Activated CD8-positive, alpha-beta T cell treated with anti-CD3 and anti-CD28 coated beads, Interleukin-2, amount 10 ng/mL, durations not matched to agents 7 days and 5 days (primary cell): ENCODE measurements at places on chromosomes 4 and X.
A peak's percentile ranks its signal among the peaks of the same experiment; 100 is the strongest.

DNA sequence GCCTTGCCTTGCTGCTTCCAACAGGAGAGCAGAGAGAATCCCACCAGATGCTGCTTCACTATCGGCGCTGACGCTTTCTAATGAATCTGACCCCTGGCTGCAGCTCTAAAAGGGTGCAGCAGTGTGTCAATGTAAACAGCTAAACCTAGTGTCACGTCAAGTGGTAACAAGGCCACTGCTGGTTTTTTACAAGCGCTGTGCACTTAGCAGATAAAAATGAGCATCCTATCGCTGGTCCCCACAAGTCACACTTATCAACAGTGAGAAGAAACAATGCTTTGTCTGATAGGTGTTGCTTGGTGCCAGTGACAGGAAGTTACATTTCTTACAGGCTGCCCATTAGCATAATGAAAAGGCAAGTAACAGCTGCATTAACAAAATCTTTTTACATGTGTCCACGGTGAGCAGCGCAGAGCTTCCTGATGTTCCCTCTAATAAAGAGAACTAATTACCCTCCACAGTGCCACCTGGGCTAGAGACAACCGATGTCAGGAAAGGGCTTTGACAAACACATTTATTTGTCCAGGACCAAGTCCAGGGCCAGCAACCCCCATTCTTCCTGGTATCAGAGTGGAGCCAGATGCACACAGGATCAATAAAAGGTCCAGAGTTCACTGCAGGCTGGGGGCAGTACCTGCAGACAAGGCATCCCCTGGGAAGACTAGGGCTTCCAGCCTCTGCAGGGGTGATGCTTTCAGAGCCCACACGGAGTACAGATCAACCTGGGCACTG is 176.0 kb downstream of the MGST2 start:
- no peak overlapping the region for H3K4me3 ChIP-seq
- H3K27me3 ChIP-seq, result peaks cover 3% of the 10 kb centered on the region
- no peak for DNase-seq
- no peaks in the 10 kb centered on the region for H3K36me3 ChIP-seq

GRCh38 chr4:26815706-26816105 is 44.9 kb upstream of the STIM2 start:
- peaks cover 9% of the 10 kb centered on the region for H3K4me1 ChIP-seq
- DNase-seq, result no peak
- H3K27me3 ChIP-seq, result no peaks in the 10 kb centered on the region
- H3K36me3 ChIP-seq, result peaks cover 2% of the 10 kb centered on the region
- no peak overlapping the region for H3K4me3 ChIP-seq
- H3K27ac ChIP-seq, result no peak overlapping the region

GRCh38 chr4:85963231-85963630 is 396.6 kb downstream of the MAPK10 start:
- no peaks in the 10 kb centered on the region for H3K27me3 ChIP-seq
- H3K4me1 ChIP-seq, result no peaks in the 10 kb centered on the region
- no peak overlapping the region for H3K27ac ChIP-seq
- no peak overlapping the region for H3K4me3 ChIP-seq

DNA sequence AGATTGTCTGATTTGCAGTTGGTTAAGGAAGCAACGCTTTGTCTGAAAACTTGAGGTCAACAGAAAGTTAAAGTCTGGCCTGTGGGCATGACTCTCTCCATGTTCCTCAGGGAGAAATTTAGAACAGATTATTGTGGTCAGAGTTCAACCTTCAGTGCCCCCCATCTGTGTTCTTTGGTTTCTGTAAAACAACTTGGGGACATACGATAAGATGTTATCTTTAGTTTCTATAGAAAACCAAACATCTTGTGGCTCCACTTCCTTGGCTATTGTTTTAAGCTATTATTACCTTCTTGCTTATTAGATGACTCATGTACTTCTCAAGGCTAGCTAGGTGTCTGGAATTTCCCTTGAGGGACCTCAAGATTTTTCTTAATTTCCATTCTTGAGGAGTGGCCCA is 507.7 kb downstream of the PDHA2 start:
- H3K4me3 ChIP-seq, result no peak overlapping the region
- H3K4me1 ChIP-seq, result no peaks in the 10 kb centered on the region
- no peaks in the 10 kb centered on the region for H3K36me3 ChIP-seq
- H3K27ac ChIP-seq, result no peak overlapping the region

GRCh38 chr4:10809905-10810304 is 125.3 kb upstream of the CLNK start:
- H3K27ac ChIP-seq, result no peak overlapping the region
- no peak for DNase-seq
- no peak overlapping the region for H3K4me3 ChIP-seq
- no peaks in the 10 kb centered on the region for H3K4me1 ChIP-seq
- no peaks in the 10 kb centered on the region for H3K27me3 ChIP-seq
- H3K36me3 ChIP-seq, result no peaks in the 10 kb centered on the region

GRCh38 chr4:93809773-93810172 is 18.8 kb upstream of the ATOH1 start:
- no peak overlapping the region for H3K27ac ChIP-seq
- H3K4me1 ChIP-seq, result no peaks in the 10 kb centered on the region
- no peaks in the 10 kb centered on the region for H3K27me3 ChIP-seq
- no peak for DNase-seq
- H3K36me3 ChIP-seq, result no peaks in the 10 kb centered on the region
- no peak overlapping the region for H3K4me3 ChIP-seq

- H3K36me3 ChIP-seq, result no peaks in the 10 kb centered on the region
- no peak overlapping the region for H3K4me3 ChIP-seq
- no peaks in the 10 kb centered on the region for H3K4me1 ChIP-seq
- H3K27ac ChIP-seq, result no peak overlapping the region
These were observed 411.5 kb upstream of the FTHL17 start for GRCh38 chrX:31483336-31483735.

DNA sequence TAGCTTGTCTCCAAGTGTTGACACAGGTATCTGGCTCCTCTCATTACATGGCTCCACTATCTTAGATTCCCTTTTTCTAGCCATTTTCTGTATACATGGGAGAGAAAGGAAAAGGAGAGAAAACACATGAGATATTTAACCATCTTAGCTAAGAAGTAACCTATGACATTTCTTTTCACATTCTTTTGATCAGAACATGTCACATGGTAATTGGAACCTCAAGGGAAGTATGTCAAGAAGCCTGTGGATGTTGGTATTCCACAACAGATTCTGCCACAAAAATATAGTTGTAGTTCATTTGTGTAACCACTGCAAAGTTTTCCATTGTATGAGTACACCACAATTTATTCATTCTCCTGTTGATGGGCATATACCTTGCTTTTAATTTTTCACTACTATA is 18.7 kb upstream of the GABRB1 start:
- no peak overlapping the region for H3K27ac ChIP-seq
- H3K36me3 ChIP-seq, result peaks cover 14% of the 10 kb centered on the region
- no peak overlapping the region for H3K4me3 ChIP-seq
- H3K4me1 ChIP-seq, result peaks cover 16% of the 10 kb centered on the region

- no peaks in the 10 kb centered on the region for H3K27me3 ChIP-seq
- H3K4me3 ChIP-seq, result no peak overlapping the region
- no peaks in the 10 kb centered on the region for H3K36me3 ChIP-seq
- DNase-seq, result peak; percentile 39
These were observed 8.3 kb upstream of the MAP7D3 start for GRCh38 chrX:136259543-136259942.

GRCh38 chrX:40385256-40385655 is 195.5 kb upstream of the ATP6AP2 start:
- no peak overlapping the region for H3K27ac ChIP-seq
- DNase-seq, result no peak
- H3K4me3 ChIP-seq, result no peak overlapping the region
- H3K4me1 ChIP-seq, result no peaks in the 10 kb centered on the region

DNA sequence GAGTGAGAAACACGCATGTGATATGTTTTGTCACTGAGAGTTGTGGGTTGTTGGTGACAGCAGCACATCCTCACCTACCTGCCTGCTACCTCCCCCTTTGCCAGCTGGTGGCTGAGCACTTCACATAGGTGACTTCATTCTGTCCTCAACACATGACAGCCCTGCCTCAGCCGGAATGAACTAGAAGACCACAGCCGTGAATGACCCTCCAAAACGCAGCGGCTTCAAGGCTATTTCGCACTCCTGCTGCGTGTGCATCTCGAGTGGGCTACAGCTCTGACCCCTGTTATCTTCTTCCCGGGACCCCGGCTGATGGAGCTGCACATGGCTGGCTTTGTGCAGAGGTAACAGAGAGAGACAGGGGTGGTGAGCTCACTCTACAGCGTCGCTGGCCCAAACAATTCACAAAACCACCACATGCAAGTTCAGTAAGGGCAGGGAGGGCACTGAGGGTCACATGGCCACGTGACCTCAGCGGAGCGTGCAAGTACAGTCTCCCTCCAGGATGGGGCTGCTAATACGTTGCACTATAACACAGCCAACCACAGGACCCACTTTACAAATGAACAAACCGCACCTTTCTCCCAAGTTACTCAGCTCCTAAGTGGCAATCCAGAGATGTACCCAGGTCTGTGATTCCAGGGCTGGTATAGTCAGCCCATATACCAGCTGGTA is 6.3 kb upstream of the PPP2R2C start:
- H3K27ac ChIP-seq, result no peak overlapping the region
- H3K36me3 ChIP-seq, result no peaks in the 10 kb centered on the region
- H3K4me3 ChIP-seq, result no peak overlapping the region
- no peaks in the 10 kb centered on the region for H3K4me1 ChIP-seq
- H3K27me3 ChIP-seq, result peaks cover 24% of the 10 kb centered on the region

DNA sequence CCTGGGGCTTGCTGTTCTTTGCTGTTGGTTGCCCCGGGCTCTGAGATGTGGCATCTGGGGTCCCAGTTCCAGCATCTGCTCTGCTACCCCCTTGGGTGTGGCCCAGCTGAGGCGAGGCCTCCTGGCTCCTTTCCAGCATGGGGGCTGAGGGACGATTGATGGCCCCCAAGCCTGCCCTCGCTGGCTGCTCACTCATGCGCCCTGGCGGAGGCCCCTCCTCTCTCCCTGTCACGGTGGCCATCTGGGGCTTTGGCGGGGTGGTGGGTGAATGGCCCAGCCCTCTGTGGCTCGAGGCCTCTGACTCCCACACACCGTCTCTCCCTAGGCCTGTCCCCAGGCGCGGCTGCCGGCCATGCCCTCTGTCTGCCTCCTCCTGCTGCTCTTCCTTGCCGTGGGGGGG is 1.8 kb downstream of the PLXNA3 start:
- H3K27me3 ChIP-seq, result no peaks in the 10 kb centered on the region
- H3K4me1 ChIP-seq, result peaks cover 18% of the 10 kb centered on the region
- peaks cover 9% of the 10 kb centered on the region for H3K36me3 ChIP-seq
- DNase-seq, result no peak

GRCh38 chr4:69859140-69859685 is 732 bp downstream of the SULT1E1 start:
- DNase-seq, result no peak
- H3K4me1 ChIP-seq, result no peaks in the 10 kb centered on the region
- H3K27me3 ChIP-seq, result no peaks in the 10 kb centered on the region
- no peaks in the 10 kb centered on the region for H3K36me3 ChIP-seq
- no peak overlapping the region for H3K27ac ChIP-seq

DNA sequence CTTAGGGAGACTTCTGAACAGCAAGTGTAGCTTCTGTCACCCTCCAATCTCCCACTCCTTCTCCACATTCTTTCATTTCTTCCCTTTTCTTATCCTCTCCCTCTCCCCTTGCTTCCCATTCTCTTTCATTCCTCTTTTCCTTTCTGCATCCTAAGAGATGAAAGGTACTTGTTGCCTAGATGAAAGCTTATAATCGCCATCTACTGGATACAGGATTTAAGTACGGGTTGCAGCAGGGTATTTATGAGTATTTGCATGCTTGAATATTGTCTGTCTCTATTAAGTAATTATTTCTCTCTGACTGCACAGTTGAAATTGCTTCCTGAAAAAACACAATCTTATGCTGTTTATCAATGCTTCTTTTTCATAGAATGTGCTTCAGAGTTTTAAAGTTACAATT is 174.0 kb upstream of the TENT5D start:
- H3K27ac ChIP-seq, result no peak overlapping the region
- H3K27me3 ChIP-seq, result no peaks in the 10 kb centered on the region
- DNase-seq, result no peak
- no peaks in the 10 kb centered on the region for H3K36me3 ChIP-seq

GRCh38 chr4:129966175-129966574 is 870.2 kb downstream of the C4orf33 start:
- H3K4me1 ChIP-seq, result no peaks in the 10 kb centered on the region
- H3K27me3 ChIP-seq, result no peaks in the 10 kb centered on the region
- no peaks in the 10 kb centered on the region for H3K36me3 ChIP-seq
- no peak overlapping the region for H3K4me3 ChIP-seq
- H3K27ac ChIP-seq, result no peak overlapping the region

DNA sequence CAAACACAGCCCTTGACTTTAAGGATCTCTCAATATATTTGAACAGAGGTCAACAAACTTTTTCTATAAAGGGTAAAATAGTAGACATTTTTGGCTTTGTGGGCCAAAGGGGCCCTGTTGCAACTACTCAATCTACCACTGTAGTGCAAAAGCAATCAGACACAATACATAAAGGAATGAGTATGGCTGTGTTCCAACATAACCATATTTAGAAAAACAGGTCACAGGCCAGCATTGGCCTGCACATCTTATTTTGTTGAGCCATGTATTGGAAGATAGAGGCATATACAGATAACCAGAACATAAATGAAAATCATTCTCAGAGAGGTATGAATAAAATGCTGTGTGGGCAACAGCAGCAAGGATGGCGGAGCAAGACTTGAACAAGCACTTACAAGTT is 49.8 kb downstream of the MID1 start:
- H3K27me3 ChIP-seq, result no peaks in the 10 kb centered on the region
- H3K4me1 ChIP-seq, result no peaks in the 10 kb centered on the region
- no peak overlapping the region for H3K4me3 ChIP-seq
- no peaks in the 10 kb centered on the region for H3K36me3 ChIP-seq

GRCh38 chr4:142406917-142407501 is 439.1 kb downstream of the INPP4B start:
- H3K27me3 ChIP-seq, result no peaks in the 10 kb centered on the region
- H3K4me1 ChIP-seq, result peaks cover 64% of the 10 kb centered on the region
- H3K4me3 ChIP-seq, result peak overlapping the region; percentile 92
- DNase-seq, result peak; percentile 52
- H3K36me3 ChIP-seq, result peaks cover 15% of the 10 kb centered on the region
- H3K27ac ChIP-seq, result peak overlapping the region; percentile 97

DNA sequence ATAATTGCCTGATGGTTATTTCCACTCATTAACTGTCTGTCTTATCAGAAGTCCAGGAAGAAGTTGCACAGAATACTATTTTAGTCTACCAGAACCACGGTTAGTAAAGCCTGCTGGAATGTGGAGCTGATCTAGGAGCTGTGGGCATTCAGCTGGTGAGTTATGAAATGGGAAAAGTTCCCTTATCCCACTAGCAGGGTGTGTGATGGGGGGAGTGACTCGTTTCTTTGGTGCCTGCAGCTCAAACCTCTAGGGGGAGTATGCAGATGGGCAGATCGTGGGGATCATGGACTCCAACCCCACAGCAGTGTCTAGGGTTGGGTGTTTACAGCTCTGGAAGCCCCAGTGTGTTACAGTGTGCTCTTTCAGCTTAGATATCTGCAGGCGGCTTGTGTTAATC is 305.7 kb upstream of the BOD1L1 start:
- no peaks in the 10 kb centered on the region for H3K36me3 ChIP-seq
- H3K4me1 ChIP-seq, result no peaks in the 10 kb centered on the region
- H3K4me3 ChIP-seq, result no peak overlapping the region
- no peak for DNase-seq
- no peaks in the 10 kb centered on the region for H3K27me3 ChIP-seq

GRCh38 chr4:75634281-75634680 is 4.0 kb upstream of the CDKL2 start:
- H3K27me3 ChIP-seq, result peaks cover 2% of the 10 kb centered on the region
- H3K36me3 ChIP-seq, result no peaks in the 10 kb centered on the region
- no peak overlapping the region for H3K27ac ChIP-seq
- H3K4me3 ChIP-seq, result no peak overlapping the region
- peaks cover 23% of the 10 kb centered on the region for H3K4me1 ChIP-seq

GRCh38 chr4:3212391-3213105 is 36.4 kb upstream of the MSANTD1 start:
- H3K27ac ChIP-seq, result no peak overlapping the region
- no peaks in the 10 kb centered on the region for H3K4me1 ChIP-seq
- no peak for DNase-seq
- H3K27me3 ChIP-seq, result no peaks in the 10 kb centered on the region
